GM04503 (cell line): ENCODE measurements at places on chromosomes 12 and 14.

- DNase-seq: no peak
Observed at GRCh38 chr12:109222496-109222895, 86.6 kb downstream of the FOXN4 start.

GRCh38 chr14:34718750-34719304, 4.4 kb upstream of the CFL2 start:
- no peak for DNase-seq

GRCh38 chr12:46446645-46447044, 74.1 kb upstream of the SLC38A2 start:
- DNase-seq: no peak

GRCh38 chr14:56887216-56887615, 76.9 kb upstream of the OTX2 start:
- DNase-seq: no peak

- no peak for DNase-seq
Observed at GRCh38 chr12:9319044-9319841, 111.0 kb upstream of the PZP start.

GRCh38 chr12:50103767-50104321, at the start of gene GPD1:
Gene GPD1 (plus strand): TSS chr12:50104008. CDS start chr12:50104051, 43 bp downstream.
- no peak for DNase-seq

DNA sequence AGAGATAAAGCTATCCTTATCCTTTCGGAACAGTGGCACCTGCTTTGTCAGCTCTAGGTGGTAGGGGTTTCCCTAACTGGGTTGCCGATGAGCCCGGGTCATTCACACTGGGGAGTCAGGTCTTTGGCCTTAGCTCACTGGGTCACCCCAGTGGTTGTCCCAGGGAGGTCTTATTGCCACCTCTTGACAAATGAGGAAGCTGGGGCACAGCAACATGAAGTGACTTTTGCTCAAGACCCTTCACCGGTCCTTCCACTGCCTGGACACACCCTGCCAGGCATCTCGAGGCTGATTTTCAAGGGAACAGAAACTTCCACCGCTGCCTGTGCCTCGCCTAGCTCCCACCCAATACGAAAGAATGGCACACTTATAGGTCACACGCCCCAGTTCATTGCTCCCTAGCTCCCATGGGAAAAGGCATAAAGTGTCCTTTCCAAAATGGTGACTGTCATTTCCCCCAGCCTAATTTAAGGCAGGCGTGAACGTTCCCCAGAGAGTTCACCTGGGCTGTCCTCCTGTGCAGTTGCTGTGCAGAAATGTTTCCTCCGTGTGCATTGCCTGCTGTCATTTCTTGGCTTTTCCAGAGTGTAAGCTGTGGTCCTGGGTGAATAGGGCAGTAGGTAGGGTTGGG, 156.1 kb upstream of the CCND2 start:
- DNase-seq: no peak

GRCh38 chr12:48156652-48157017, 680 bp downstream of the ASB8 start:
- DNase-seq: no peak

DNA sequence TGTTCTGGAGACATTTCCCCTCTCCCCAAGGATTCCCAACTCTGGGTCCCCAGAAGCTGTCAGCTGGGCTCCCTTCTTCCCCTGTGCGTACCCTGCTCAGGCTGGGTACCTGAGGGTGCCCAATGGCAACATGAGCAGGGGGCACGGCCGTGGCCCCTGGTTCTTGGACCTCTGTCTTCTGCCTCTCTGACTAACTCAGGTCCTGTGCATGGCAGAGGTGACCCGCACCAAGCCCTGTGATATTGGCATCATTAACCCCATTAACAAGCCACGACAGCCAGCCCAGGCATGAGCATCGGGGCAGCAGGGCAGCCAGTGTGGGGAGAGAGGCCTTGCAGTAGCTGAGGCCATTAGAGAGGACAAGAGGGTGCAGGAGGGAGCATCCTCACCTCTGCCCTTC, 28.4 kb downstream of the RTL1 start:
- no peak for DNase-seq

DNA sequence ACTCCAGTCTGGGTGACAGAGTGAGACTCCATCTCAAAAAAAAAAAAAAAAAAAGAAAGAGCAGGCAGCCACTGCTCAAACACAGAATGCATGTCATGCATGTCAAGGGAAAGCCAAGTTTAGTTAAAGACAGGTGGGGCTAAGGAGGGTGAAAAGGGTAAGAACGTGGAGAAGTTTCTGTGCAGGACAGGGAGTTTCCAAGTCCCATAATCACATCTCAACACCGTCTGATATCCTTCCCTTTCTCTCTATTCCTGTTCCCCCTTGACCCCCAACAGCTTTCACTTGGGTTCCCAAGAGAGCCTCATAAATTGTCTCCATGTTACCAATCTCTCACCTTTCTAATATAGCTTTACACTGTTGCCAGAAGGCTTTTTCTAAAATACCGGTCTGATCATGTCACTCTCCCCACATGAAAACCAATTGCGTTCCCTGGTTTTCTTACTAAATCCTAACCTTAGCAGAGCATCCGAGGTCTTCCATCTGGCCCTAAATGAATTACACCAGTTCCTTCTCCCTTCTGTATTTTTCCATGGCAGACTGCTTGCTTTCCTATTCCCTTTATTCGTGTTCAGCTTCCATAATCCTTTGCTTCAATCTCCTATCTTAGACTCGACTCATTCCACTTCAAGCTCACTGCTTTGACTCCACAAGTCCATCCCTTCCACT, 37.0 kb downstream of the LIMA1 start:
- no peak for DNase-seq

- DNase-seq: no peak
Observed at GRCh38 chr14:23379366-23380196, 2.7 kb downstream of the CMTM5 start.

GRCh38 chr12:57148469-57149244, 1.2 kb upstream of the LRP1-AS start:
- DNase-seq: no peak

GRCh38 chr14:89750908-89751392, 203.6 kb downstream of the EFCAB11 start:
- DNase-seq: no peak

- no peak for DNase-seq
Observed at GRCh38 chr14:64147126-64147790, 146.9 kb downstream of the ESR2 start.

GRCh38 chr14:24364841-24365240, 3.1 kb upstream of the NFATC4 start:
- DNase-seq: no peak

DNA sequence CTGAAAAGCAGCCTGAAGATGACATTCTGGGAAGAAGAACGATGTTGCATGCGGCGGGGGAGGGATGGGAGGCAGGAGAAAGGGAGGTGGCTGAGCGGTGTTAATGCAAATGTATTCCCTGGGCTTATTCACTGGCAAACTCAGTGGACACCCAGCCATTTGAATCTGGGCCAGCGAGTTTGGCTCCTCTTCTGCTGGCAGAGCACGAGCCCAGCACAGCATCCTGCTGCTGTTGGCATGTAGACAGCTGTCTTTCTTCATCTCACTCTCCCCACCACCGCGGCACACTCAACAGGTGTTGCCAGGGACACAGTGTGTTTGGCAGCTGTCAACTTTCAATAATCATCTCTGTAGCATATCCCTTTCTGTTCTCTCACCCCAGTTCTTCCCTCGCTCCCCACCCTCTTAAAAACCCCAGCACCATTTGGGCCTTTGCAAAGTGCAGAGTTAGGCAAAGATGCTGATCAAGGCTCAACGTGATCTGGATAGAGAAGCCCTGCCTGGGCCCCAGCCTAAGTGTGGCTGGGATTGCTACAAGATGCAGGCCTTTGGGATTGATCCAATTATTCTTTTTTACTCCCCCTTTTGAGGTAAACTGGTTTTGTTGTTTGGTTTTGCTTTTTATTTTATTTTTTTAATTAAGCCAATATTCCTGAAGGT, 131.9 kb downstream of the EXOC5 start:
- no peak for DNase-seq
